ENCODE measurements at places on chromosomes 5 and 9.

DNA sequence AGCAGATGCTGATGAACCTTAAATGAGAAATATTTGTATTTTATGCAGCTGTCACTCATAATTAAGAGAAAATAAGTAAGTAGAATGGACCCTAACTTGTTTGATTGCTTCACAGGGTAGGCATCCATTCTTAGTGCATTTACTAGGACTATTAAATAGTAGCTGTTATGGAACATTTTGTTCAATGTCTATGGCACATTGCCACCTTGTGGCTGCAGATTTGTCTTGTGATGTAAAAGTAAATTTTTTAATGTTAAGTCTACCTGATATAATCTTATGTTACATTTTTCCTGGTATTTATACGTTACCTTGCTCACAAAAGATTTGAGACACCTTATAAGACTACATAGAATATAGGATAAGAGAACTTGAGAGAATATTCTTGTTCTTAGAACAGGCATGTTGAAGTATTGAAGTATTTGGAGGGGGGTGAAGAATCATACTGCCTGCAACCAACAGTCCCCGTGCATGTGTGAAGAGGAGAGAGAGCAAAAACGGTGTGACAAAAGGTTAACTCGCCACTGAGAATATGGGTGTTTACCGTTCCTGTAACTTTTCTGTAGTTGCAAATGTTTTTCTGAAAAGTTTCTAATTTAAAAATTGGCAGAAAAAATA, 161.1 kb downstream of the MAST4 start:
- peak; percentile 38 for DNase-seq

DNA sequence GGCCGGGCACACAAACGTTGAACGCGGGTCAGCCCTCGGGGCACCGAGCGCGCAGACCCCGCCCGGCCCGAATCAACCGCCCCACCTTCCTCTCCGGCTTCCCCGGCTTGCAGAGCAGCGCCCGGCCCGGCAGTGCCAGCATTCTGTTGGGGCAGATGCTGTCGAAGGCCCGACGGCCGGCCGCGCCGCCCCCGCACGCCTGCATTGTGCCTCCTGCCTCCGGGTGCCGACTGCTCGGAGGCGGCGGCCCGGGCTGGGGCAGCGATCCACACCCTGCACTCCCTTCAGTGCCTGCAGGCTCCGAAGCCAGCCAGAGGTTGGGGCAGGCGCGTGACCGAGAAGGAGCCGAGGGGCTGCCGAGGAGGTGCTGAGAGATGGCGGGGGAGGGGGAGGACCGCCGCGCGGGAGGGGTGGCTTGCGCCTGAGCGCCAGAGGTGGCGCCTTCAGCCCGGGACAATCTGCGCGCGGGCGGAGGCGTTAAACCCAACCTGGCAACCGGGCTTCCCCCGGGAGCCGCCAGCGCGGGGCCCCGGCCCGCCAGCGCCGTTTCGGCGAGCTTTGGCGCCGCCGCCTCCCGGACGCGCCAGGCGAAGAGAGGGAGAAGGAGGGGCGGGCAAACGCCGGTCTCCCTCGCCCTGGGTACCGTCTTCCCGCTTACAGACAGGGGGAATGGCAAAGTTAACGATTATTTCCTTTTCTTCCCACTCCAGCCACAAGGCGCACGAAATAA, at the start of gene MCIDAS:
Gene MCIDAS, minus strand, starts transcription at position 382 of the 730 bp plus-strand sequence. Its CDS starts 177 bp downstream, at position 205.
- DNase-seq = peak; percentile 60

DNA sequence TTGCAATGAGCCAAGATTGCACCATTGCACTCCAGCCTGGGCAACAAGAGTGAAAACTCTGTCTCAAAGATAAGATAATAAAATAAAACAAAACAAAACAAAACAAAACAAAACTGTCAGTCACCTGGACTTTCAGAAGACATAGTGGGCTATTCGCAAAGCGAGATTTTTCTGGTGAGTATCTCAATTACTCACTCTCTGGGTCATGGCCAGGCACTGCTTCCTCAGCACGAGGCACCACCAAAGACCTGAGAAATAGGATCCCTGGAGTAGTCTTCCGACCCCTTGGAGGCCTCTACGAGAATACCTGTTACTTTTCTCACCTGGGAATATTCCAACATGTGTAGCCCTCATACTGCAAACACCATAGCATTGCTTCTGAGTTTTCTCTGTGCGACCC, 201.7 kb upstream of the ZNF618 start:
- no peak for DNase-seq

- DNase-seq = peak; percentile 10
These were observed 116.0 kb downstream of the AUH start for GRCh38 chr9:91245431-91246313.

GRCh38 chr5:160293901-160294561, 18.3 kb downstream of the CCNJL start:
- DNase-seq = peak; percentile 46

DNA sequence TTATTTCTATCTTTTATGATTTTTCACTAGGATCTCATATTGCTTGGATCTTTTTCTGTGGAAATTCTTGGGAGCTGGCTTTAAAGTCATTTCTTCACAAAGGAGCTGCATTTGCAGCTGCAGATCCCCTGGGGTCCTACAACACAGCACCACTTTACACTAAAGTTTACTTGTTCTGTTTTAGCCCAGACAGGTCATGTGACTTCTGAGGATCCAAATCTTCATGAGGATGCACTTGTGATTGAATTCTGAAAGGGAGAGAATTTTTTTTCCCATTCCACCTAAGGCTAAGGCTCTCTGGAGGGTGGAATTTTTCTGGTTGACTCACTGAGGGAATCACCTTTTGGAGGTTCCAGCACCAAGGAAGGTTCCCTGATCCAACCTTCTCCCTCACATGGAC, 43.4 kb downstream of the ACOT12 start:
- no peak for DNase-seq

- no peak for DNase-seq
These were observed 22.4 kb downstream of the MAML1 start for GRCh38 chr5:179755022-179755421.

GRCh38 chr9:137320555-137321384, 18.7 kb upstream of the NRARP start:
- peak; percentile 52 for DNase-seq

DNA sequence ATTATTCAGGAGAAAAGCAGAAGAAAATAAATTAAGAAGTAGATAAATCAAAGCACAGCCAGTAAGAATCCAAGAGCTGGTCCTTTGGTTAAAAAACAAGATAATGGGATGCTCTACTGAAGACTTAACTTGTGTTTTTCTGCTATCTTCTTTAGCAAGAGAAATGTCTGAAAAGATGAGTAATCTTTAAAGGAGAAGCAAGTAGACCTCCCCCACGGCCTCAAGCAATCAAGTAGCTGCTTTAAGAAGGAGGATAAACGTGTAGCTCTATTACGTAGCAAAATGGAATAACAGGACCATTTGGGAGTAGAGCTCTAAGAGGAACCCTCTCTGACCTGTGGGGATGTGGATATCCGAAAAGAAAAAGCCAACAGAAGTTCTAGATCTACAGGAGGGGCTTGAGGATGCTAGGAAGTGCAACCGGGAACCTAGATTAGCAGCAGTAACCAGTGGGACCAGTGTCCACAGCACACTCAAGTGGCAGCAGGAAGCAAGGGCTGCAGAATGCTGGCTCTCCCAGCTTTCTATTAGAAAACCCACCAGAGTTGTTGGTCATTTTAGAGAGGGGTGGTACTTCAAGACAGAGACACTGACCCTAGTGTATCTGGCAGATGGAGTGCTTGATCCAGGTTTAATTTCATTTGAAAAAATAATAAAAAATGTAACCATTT, 185.4 kb downstream of the GABBR2 start:
- DNase-seq = no peak

- no peak for DNase-seq
These were observed 148.4 kb upstream of the MAP3K1 start for GRCh38 chr5:56666901-56667300.

DNA sequence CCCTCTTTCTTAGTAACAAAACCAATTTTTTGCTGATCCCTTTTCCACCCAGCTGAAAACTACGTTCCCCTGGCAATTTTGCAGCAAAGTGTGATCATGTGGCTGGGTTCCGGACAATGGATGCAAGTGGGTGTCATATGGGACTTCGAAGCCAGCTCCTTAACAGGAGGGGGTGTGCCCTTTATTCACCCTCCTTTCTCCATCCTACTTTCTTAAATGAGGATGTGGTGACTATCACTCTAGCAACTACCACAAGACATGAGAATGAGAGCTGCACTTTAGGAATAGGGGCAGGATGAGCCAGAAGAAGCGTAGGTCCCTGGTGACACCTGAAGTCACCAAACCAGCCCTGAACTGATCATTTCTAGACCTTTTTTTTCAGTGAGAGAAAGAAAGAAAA, 58.9 kb downstream of the IRF1 start:
- no peak for DNase-seq

DNA sequence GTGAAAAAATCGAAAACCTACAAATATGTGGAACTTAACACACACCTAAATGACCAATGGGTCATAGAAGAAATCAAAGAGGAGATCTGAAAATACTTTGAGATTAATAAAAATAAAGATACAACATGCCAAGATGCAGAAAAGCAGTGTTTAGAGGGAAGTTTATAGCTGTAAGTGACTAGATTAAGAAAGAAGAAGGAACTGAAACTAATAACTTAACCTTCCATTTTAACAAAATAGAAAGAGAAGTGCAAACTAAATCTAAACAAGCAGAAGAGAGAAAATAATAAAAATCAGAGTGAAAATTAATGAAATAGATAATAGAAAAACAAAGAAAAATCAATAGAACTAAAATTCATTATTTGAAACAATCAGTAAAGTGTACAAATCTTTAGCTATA, 103.0 kb upstream of the MAMDC2 start:
- DNase-seq = no peak
